Right lung (tissue), 10 donors: ENCODE measurements at places on chromosomes 4 and X. TPM values are rescaled to one million over a fixed set of nuclear protein-coding genes. Genes with fewer than 3 reads are reported as not detected.

DMRTC1B gene
- polyA plus RNA-seq = 3.2 TPM

DRP2 gene
- polyA plus RNA-seq = 1.7 TPM

MAGEB2 gene
- not detected for polyA plus RNA-seq

MAP7D2 gene
- polyA plus RNA-seq = 0.37 TPM

PPBP gene
- polyA plus RNA-seq = 49.9 TPM
